SHP77 (cell line): ENCODE measurements at places on chromosomes 6 and 20.

DNA sequence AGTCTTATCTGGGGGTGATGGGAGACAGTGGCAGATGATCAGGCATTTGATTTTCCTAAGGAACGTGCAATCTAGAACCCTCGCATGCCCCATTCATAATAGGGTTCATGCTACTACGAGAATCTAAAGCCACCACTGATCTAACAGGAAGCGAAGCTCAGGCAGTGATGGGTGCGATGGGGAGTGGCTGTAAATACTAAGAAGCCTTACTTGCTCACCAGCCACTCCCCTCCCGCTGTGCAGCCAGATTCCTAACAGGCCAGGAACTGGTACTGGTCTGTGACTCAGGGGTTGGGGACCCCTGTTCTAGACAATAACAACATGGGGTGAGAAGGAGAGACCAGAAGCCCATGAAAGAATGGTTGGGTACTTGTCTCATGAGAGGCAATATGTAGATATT is 4.5 kb downstream of the TREML4 start:
- no peak for DNase-seq

- DNase-seq: no peak
These were observed 76.8 kb downstream of the THEMIS start for GRCh38 chr6:127824061-127824460.

GRCh38 chr6:134590449-134590848 is 272.5 kb upstream of the SGK1 start:
- DNase-seq: no peak

DNA sequence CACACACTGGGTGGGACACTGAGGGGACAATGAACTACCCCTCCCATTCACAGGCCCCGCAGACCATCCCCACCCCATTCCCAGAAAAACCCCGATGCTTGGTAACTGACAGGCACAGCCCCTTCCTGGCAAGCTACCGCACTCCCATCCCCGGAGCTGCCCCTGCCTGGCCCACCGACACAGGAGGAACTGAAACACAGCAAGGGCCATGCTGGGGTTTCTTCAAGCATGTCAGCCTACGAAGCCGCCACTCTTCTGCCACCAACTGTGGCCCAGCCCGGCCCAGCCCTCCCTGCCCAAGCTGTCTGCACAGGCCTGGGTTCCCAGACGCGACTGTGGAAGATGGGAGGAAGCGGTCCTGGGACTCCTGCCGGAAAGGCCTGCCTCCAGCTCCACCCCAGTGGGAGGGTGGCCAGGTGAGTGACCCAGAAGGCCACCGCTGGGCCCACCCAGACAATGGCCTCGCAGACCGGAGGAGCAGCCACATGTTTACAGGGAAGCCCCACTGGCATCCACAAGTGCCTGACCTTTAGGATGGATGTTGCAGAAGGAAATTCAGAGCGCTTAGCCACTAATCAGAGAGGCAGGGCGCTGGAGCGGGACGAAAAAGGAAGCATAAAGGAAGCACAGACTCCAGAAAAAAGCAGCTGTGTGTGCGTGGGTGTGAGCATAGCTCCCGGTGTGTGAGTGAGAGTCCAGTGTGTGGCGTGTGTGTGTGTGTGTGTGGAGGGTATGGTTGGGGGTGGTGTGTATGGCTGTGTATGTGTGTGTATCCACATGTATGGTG is 91.6 kb downstream of the PRND start:
- DNase-seq: no peak

DNA sequence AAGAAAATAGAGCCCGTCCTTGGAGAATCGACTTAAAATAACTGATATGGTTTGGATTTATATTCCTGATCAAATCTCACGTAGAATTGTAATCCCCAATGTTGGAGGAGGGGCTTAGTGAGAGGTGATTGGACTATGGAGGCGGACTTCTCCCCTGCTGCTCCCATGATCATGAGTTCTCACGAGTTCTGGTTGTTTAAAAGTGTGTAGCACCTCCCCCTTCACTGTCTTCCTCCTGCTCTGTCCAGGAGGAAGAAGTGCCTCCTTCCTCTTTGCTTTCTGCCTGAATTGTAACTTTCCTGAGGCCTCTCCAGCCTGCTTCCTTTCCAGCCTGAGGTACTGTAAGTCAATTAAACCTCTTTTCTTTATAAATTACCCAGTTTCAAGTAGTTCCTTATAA is 529.2 kb downstream of the HAO1 start:
- DNase-seq: no peak

DNA sequence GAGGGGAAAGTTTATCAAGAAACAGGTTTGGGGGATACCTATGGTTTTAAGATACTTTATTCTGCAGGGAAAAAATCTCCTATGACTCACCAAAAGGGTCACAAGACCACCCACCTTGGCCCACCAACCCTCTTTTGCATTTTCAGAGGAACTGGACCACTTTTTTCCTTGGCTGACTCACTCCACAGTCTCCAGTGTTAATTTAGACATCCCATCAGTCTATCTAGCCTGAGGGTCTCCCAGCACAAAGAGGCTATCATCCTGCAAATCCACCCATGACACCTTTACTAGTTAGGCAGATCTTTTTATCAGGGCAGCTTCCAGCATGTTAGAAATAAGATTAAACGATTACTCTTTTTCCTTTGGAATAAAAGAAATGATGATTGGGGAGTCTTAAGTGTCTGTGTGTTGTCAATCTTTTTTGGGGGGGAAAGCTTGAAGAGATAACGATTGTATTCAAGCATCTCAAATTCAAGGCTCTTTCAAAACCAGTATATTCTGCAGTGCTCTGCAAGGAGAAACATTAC is 138.1 kb upstream of the RIN2 start:
- no peak for DNase-seq

- DNase-seq: no peak
These were observed 390.2 kb downstream of the LAMA2 start for GRCh38 chr6:129273161-129273560.

- no peak for DNase-seq
These were observed 185.1 kb downstream of the SMOC2 start for GRCh38 chr6:168626046-168626602.

DNA sequence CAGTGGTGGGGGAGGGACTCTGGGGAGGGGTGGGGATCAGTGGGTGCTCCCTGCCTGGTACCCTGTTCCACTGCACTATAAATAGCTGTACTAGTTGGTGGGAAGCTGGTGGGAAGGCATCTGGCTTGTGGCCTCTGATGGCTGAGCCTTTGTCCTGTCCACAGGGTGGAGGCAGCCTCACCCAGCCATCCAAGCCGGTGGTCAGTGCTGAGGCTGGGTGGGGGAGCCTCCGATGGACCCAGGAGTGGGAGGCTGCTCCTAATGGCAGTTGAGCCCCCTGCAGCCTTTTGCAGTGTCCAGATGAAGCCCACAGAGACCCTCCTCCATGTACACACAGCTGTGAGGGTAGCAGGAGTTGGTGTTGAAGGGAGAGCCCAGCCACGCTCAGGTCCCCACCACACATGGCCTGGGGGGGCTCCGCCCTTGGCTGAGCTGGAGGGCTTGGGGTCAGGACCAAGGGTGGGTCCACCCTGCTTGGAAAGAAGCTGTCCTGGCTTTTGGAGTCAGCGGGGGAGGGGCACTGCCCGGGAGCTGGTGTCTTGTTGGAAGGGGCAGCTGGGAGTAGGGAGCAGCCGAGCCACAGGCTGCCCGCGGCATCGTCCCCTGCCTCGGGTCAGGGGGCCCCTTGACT is 2.5 kb downstream of the PPDPF start:
- no peak for DNase-seq

GRCh38 chr6:8608737-8609136 is 173.4 kb upstream of the SLC35B3 start:
- no peak for DNase-seq

DNA sequence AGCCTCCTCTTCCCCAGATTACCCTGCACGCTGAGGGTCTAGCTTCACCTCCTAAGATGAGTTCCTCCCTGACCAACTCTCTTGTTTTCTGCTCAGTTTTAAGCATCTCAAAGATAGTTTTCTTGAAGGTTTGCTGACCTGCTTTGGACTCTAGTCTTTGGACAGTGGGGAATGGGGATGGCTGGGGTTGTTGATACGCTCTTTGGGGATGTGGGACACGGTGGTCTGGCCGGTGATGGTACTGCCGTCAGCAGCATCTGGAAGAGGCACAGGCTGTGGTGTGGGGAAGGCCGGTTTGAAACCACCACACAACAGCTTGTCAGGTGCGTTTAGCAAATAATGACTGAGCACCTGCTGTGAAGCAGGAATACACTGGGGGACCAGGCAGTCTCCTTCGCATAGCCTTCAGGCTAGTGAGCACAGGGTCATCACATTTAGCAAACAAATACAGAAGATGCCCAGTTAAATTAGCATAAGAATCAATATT is 94.1 kb downstream of the TMEM242 start:
- peak; percentile 70 for DNase-seq

GRCh38 chr6:142685852-142686506 is 259.0 kb downstream of the HIVEP2 start:
- no peak for DNase-seq

DNA sequence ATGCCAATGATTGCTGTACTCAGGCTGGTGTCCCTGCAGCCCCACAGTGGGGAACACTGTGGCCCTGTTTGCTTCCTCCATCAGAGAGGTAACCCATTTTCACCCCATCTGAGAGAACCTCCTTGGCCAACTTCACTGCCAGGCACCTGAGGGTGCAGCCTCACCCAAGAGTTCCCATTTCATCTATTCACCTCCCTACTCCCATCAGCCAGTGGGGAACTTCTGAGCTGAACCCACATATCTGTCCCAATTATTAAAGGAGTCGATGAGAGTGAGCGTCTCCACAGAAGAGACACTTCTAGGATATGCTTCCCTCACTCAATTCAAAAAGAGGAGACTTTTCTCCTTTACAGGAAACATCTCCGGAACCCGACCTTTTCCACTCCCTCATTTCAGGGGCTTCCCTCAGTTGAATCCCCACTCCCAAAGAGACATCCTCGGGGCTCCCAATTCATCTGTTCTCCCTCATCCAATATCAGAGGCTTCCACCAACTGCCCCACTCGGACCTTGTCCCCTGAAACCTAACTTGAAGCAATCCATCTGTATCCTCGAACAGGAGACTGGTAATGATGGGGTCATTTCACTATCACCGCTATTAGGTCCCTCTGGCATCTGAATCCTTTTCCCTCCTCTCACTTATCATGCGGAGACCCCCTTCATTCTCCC is 988 bp downstream of the UBE2V1 start:
- no peak for DNase-seq

- no peak for DNase-seq
These were observed 93.7 kb downstream of the CDS2 start for GRCh38 chr20:5220321-5221060.

DNA sequence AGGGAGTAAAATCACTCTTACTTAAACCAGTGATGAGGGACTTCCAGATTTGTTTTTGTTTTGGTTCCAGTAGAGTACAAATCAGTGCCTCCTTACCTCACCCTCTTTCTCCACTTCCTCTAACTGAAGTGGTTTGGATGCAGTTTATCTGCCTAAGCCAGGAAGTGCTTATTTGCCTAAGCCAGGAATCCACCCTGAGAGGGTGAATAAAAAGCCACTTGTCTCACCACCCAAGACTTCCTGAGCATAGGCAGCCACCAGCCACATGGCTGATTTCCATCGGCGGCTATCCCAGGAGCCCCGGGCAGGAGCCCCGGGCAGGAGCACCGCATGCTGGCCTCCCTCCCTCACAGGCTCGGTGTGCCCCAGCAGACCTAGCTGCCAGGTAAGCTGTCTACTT is 12.0 kb downstream of the LRP11 start:
- no peak for DNase-seq

GRCh38 chr6:115570331-115570730 is 490.4 kb downstream of the FRK start:
- DNase-seq: no peak

GRCh38 chr6:143561105-143561704 is 49.7 kb upstream of the FUCA2 start:
- no peak for DNase-seq

GRCh38 chr6:130780122-130780521 is 47.1 kb upstream of the SMLR1 start:
- DNase-seq: no peak

DNA sequence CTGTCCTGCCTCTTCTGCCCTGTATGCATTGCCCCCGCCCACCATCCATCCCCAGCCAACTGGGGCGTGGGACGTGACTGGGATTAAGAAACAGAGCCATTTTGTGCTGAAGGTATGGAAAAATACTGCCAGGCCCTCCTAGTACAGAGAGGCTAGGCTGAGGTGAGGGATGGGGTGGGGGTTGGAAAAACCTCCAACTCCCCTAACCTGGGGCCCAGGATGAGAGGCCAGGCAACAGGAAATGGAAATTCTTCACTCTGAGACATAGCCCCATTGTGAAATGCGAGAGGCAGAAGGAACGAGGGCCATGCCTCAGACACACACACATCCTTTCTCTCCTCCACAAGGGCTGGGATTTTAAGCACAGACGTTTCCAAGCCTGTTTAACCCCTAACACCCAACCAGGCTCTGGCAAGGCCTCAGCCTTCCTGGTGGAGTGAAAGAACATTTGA is 19.9 kb downstream of the KCNK5 start:
- DNase-seq: no peak

DNA sequence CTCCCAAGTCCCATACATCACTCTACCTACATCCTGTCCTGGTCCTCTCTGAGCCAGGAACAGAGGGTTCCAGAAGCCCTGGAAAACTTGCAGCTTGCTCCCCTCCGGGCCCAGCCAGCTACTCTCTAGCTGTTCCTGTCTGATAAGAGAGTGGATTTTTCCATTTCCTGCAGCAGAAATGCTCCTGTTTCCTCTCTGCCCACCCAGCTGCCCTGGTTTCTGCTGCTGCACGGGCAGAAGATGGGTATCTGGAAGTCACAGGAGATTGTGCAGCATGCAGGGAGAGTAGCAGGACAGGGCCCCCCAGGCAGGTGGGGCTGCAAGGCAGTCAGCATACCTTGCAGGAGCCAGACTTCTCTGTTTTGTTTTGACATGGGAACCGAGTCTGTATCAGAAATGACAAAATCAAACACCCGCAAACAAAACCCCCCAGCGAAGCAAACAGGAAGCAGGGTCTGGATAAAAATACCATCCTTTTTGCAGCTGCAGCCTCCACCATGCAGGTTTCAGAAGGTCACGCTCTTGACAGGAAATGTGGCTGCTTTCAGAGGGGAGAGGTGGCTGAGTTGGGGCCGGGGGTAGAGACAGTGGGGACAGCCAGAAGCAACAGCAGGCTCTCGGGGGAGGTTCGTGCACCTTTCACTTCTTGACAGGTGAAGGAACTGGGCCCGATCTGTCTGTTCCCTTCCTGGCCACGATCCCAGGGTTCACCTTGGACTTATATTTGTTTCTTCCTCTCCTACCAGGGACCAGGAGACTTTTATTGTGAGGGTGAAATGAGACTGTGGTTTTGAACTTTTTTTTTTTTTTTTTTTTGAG is 50.8 kb upstream of the FAM83D start:
- no peak for DNase-seq

- no peak for DNase-seq
These were observed 20.0 kb downstream of the VEGFA start for GRCh38 chr6:43790031-43790430.
